Mammary microvascular endothelial cell (primary cell): ENCODE measurements at places on chromosomes 11 and 22. TPM values are rescaled to one million over a fixed set of nuclear protein-coding genes. Genes with fewer than 3 reads are reported as not detected.

IGF2 gene
- total RNA-seq: 0.40 and 1.1 TPM in 2 replicates

CNIH2 gene
- total RNA-seq: not detected in 2 replicates

MMP8 gene
- total RNA-seq: not detected in 2 replicates

NUDT8 gene
- 12.3 and 16.5 TPM in 2 replicates for total RNA-seq

H19 gene
- 6.5 and 9.7 TPM in 2 replicates for total RNA-seq

P2RX6 gene
- total RNA-seq: not detected in 2 replicates

CREB3L1 gene
- 0.10 and 0.33 TPM in 2 replicates for total RNA-seq

CATSPER1 gene
- total RNA-seq: 0.47 TPM in 1 of 2 replicates, not detected in the other

CD6 gene
- total RNA-seq: not detected in 2 replicates

RFPL3 gene
- total RNA-seq: not detected in 2 replicates

JHY gene
- 1.2 and 1.7 TPM in 2 replicates for total RNA-seq

TMEM151A gene
- under 0.01 TPM in 1 of 2 replicates, not detected in the other for total RNA-seq

CHADL gene
- total RNA-seq: 3.1 and 3.8 TPM in 2 replicates

THY1 gene
- under 0.01 and 0.98 TPM in 2 replicates for total RNA-seq

MIOX gene
- total RNA-seq: not detected in 2 replicates

KCNE3 gene
- 0.15 and 0.27 TPM in 2 replicates for total RNA-seq
